ENCODE measurements at places on chromosomes 5 and 9.
A peak's percentile ranks its signal among the peaks of the same experiment; 100 is the strongest.

GRCh38 chr5:155729684-155730059, 597.3 kb upstream of the SGCD start:
- no peak for DNase-seq

DNA sequence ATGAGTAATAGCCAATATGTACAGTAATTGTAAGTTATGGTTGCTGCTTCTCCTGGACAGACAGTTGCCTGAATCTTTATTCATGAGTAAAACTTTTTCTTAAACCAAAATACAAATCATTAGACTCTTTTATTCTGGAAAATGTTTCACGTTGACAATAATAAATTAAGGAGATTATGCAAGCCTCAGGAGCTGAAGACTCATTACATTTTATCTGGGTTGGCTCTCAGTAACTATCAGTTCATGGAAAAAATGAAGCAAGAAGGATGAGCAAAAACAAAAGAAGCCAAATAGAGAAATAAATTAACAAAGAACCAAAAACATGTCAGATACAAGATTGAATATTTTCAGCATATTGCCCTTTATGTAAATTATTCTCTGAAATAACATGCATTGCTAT, 88.9 kb upstream of the PRR16 start:
- DNase-seq: no peak

- no peak for DNase-seq
These were observed 366.9 kb downstream of the DEPDC1B start for GRCh38 chr5:60333005-60333571.

GRCh38 chr9:114504341-114505186, 709 bp downstream of the WHRN start:
- DNase-seq: no peak

- DNase-seq: no peak
These were observed 114.0 kb upstream of the MTAP start for GRCh38 chr9:21688108-21689102.

DNA sequence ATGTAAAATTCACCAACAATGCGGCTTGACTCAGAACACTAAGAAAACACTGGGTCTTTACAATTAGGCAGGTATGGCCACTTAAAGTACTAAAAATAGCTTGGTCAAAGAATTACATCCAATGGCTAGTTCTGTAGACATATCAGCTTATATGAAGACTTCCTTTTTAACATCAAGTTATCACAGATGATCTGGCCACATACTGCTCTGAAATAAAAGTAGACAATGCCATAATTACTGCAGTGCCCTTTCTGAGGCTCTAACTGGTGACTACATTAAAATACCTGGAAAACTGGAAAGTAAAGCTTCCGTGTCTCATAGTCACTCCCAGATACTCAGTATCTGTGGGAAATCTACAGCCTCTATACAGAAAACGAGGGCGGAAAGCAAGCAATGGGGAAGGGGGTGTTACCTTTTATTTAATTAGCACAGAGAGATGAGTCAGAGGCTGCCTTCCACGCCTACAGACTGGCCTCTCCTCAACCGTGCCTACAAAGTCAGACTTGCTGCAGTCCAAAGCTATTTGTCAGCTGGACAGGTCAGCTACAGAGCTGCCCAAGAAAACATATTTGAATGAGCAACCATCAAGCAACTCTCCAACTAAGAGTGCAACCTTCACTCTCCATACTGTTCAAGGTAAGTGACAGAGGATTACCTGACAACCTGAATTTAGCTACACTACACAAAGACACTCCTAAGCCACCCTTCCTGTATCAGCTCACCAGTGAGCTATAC, 8.7 kb downstream of the SERINC5 start:
- peak; percentile 25 for DNase-seq

GRCh38 chr9:96874947-96875460, 20.7 kb upstream of the ZNF782 start:
- DNase-seq: no peak

All from NCI-H2081 treated with DMSO at 0.1 percent for 48 hours (cell line).